ENCODE measurements at places on chromosomes 3 and 15.

- DNase-seq, result no peak
These were observed 360.1 kb downstream of the LSAMP start for GRCh38 chr3:116084999-116085791.

- no peak for DNase-seq
These were observed 24.5 kb downstream of the NIPA1 start for GRCh38 chr15:22810853-22811338.

DNA sequence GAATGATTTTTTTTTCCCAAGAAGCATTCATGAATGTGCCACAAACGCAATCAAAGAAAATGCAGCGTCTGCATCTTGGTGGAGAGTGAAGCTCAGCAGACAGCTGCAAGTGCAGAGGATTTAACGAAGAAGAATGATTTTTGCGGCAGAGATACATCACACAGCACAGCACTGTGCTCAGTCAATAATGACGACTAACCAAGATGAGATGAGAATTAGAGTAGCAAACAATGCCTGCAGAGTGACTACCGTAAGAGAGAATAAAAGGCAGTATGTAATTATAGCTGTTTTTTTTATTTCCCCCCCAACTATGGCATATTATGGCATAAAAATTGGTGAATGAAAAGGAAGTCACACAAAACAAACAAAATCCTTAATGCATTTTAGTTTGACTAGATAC is 218.0 kb upstream of the ROBO1 start:
- no peak for DNase-seq

DNA sequence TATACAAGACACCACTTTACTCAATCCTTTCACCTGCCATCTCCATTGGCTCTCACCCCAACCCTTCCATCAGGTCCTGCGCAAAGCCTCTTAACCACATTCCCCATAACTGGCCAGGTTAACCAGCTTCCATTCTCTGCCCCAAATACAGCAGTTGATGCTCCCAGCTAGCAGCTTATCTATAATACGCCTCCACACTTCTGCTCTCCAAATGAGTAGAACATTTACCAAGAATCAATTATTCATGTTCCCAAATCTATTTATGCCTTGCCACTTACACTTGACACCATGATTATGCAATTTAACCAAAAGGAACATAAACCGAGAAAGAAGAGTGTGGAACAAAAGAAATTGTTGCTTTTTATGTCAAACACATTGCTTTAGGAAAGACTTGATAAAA is 103.7 kb upstream of the TPM1 start:
- no peak for DNase-seq

GRCh38 chr15:64209680-64210334 is 47.0 kb upstream of the PPIB start:
- peak; percentile 10 for DNase-seq

DNA sequence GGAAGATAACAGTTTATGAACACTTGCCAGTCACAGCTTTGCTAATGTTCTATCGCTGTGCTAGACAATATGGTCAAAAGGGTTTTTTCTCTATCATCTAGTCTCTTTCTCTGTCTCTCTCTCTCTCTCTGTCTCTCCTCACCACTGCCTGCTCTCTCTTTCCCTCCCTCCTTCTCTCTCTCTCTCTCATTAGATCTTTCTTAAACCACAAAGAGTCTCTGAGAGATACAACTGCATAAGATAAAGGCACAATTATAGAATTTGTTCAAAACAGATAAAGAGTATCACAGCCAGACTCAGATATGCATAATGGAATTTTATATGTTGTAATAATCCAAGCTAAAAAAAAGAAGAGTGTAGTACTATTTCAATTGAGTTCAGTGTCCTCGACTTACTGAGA is 258.4 kb downstream of the MECOM start:
- no peak for DNase-seq

- no peak for DNase-seq
These were observed 245.2 kb downstream of the CD47 start for GRCh38 chr3:107845380-107846278.

DNA sequence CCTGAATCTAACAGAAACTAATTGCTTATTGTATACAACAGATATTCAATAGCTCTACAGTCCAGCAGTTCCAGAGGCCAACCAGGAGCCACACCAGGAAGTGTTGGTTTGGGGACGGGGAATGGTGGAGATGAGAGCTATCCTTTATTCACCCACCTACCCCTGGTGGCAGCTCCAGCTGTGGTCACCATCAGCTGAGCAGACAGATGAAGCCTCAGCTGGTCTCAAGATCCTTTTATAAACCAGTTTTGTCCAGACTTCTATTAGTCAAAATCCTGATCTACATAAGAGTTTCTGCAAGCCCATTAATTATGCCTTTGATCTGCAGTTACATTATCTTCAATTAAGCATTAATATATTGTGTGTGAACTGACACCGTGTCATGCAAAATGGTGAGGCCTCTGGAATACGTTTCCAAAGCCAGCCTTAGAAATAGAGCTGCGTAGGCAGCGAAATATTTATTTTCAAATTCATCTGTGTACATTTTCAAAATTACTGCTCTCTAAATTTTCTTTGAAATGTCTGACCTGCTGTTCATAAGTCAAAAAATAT is 488.8 kb downstream of the FOXP1 start:
- no peak for DNase-seq

GRCh38 chr3:12991861-12992281 is 81.4 kb downstream of the IQSEC1 start:
- no peak for DNase-seq

GRCh38 chr3:169094204-169094603 is 569.3 kb downstream of the MECOM start:
- no peak for DNase-seq

DNA sequence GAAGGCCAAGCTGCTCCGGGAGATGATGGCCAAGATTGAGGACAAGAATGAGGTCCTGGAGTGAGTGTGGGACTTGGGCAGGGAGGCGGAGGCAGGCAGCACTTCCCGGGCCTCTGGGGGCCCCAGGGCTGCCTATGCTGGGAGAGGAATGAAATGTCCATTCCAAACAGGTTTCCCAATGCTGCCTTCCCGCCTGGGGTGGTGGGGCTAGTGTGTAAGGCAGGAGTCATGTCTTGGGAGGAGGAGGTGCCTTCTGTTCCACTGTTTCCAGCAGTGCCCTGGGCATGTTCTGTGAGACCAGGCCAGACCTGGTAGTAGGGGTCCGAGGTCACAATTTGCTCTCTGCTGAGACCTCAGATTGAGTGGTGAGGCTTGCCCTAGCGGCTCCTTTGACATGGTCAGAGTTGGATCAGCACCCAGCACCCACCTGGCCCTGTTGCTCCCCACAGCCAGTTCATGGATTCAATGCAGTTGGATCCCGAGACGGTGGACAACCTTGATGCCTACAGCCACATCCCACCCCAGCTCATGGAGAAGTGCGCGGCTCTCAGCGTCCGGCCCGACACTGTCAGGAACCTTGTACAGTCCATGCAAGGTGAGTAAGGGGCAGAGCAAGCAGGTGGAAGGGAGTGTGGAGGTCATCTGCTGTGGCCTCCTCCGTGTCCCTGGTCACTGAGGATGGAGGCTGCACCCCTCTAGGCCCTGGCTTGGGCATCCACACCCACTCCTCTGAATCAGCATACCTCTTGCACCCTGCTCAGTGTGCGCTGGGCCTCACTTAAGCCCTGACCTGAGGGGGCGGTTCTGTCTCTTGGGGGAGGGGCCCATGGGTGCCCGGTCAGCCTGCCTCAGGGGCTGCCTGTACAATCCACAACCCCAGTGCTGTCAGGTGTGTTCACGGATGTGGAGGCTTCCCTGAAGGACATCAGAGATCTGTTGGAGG is 27.3 kb downstream of the PTPN23 start:
- no peak for DNase-seq

- no peak for DNase-seq
These were observed 24.0 kb upstream of the CHCHD6 start for GRCh38 chr3:126679831-126680666.

DNA sequence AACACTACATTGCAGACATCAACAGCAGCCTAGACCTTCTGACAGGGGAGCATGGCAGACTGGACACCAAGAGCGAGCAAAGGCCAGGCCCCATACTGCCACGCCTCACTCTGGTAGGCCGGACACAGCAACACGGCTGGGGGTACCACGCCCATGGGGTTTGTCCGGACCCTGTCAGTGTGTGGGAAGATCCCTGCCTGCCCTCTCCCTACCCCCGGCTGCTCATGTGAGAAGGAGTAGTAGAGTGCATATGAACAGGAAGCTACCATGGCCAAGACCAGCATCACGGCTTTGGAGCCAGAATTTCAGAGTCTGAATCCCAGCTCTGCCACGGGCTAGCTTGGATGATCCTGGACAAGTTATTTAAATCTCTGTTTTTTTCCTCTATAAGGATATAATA is 27.9 kb downstream of the ALDH1L1 start:
- no peak for DNase-seq

GRCh38 chr15:60592371-60593169 is 113.6 kb upstream of the ICE2 start:
- peak; percentile 80 for DNase-seq

DNA sequence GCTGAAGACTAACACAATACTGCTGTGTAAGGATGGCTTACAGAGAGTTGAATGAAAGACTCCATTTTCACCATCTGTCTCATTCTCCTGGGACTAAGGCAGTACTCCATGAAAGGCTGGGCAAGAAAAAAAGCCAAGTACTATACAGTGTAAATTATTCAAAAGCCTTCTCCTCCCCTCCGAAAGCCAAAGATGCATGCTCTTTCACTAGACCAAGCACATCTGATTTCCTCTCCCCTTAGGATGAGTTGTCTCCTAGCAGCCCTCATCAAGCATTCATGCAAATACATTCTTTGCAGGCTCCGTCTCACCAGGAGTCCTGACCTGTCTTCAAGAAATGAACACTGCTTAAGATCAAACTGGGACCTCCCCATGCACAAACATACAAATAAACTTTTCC is 133.5 kb upstream of the THBS1 start:
- no peak for DNase-seq

DNA sequence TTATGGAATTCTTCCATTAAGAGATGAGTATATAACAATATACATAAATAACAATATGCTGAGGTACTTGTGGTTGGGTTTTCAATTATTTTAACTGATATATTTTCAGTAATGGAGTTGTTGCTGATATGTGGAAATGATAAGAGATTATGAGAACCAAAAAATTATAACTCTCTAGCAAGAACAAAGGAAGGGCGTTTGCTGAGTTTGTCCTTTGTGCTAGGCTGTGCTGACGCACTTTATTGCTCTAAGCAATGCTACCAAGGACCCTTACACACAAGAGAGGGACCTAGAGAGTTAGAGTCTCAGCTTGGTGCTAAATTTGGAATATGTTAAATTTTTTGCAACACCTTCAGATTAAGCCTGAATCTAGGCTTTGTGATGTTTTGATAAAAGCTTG is 24.1 kb downstream of the CFAP91 start:
- DNase-seq, result no peak

DNA sequence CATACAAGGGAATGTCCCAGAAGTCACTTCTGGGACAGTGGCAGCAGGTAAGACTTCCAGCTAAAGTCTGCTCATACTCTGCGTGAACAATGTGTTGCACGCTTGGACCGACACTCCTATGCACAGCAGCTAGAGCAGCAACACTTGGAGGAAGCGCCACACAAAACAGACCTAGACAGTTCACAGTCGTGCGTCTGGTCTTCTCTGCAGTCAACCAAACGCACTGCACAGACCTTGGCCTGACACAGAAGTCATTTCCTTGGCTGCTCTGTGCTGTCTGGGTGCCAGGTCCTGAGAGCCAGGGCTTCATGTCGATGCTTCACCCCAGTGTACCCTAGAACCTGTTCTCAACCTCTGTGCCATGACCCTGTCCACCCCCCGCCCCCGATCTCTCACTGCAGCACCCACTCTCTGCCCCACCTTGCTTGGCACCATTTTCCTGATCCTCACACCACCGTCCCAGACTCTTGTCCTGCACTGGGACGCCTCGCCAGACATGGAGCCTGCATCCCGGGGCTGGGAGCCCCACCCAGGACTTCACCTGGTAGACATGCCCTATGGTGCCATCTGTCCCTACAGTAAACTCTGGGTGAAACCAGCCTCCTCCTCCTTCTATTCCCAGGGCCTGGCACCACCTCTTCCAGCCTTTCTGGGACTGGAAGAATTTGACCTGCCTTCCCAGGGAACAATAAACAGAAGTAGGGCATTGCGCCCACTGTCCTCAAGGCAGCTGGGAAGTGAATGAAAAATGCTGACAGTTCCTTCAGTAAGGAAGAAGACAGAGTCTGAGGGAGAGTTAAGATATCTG is 3.1 kb downstream of the ATP10A start:
- no peak for DNase-seq

- no peak for DNase-seq
These were observed 45.1 kb upstream of the LPP start for GRCh38 chr3:188108703-188109412.

DNA sequence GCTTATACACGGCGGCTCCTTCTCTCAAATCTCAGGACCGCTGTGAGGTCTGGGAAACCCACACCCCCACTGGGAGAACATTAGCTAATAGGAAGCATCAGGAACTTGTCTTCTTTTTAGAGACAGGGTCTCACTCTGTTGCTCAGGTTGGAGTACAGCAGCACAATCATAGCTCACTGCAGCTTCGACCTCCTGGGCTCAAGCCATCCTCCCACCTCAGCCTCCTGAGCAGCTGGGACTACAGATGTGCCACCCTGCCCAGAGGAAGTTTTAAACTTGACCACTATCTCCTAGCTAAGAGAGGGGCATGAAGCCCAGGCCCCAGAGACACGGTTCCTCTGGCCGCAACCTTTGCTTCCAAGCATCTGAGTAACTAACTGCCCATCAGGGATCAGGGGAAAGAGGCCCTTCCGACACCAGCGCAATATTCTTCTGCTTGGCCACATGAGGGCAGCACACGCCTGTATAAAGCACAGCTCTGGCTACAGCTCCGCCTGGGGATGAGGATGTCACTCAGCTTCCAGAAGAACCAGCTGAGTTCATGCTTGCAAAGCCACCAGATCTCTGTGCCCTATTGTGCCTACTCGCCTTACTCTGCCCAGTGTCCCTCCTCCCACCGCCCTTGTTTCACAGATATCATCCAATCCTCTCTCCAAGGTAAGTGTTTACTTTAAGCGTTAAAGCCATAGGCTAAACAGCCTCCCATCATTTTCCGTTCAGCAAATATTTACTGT is 57.6 kb upstream of the SLC6A11 start:
- DNase-seq, result peak; percentile 23

DNA sequence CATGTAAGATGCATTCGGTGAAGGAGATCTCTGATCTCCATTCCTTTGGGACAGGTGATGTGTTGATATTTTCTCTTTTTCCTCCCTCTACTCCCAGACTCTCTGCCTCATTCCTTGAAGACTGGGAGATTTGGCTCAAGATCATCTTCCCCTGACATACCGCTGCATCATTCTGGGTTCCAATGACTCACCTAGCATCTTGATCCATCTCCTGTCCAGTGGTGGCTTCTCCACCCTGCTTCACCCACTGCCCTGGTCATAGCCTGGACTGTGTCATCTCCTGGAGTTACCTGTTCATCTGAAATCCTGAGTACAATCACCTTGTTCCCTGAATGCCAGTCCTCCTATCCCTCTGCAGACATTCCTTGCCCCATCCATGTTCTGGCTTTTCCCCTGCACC is 57.4 kb upstream of the TRAK1 start:
- no peak for DNase-seq

All from NCI-H1436 (cell line).